ENCODE measurements at places on chromosomes 3 and 15.

DNA sequence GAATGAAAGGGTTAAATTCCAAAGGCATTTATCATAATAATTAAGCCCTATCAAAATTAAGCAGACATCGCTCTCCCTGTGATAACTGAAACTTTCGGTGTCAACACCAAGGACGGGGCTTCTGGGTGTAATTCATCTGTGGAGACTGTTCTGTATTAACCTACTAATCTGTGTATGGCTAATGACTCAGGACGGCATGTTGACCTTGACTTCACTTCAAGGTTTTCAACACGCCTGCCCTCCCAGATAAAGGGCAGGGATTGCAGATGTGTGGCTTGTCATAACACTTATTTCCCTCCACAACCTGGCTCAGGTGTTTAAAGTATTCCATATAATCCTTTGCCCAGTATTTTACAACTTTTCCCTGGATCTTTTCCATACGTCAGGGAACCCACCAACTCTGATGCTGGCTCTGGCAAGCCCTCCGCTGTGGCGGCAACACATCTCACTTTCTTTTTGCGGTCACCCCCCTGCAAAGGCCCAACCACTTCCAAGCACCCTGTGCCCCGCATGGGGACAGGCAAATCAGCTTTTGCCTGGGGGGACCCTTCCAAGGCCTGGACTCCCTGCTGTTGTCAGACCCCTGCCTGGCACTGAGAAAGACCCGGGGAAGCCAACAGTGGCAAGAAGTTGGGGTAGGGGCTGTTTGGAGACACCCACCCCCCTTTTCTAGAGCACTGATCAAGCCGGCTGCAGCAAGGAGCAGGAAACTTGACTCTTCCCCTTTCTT lies 93.2 kb upstream of the MEF2A start:
- no peak for DNase-seq

DNA sequence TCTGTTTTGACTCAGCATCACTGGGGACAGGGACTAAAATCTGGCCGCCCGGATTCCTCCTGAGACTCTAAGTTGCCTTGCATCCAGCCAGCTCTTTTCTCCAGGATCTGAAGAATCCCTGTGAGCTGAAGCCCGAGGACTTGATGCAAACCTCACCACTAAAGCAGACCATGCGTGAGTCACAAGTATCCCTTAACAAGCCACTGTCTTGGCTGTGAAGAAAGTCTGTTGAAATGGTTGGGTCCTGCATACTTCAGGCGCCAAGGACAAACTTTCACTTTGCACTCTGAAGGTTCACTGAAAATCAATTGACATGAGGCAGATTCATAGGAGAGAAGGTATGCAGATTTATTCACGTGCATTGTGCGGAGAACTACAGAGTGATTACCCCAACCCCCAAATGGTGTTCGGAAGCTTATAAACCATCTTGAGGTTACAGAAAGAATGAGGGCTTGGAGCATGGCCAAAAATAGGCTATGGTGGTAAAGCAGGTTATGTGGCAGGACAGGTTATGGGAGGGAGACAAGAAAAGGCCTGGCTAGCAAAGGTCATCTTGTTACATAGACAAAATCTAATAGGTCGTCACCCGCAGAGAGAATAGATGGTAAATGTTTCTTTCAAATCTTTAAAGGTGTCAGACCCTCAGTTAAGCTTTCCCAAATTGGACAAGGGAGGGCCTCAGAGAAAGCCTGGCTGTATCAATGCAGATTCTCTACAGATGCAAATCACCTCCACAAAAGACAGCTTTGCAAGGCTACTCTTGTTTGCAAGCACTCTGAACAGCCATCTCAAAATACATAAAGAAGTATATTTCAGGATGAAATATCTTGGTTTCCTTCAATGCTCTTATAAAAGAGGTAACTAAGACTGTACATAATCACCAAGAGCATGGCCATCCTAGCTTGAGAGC lies 126.3 kb upstream of the PLAAT1 start:
- no peak for DNase-seq

- DNase-seq: no peak
Measured at GRCh38 chr15:29596266-29596665, 226.0 kb downstream of the TJP1 start.

DNA sequence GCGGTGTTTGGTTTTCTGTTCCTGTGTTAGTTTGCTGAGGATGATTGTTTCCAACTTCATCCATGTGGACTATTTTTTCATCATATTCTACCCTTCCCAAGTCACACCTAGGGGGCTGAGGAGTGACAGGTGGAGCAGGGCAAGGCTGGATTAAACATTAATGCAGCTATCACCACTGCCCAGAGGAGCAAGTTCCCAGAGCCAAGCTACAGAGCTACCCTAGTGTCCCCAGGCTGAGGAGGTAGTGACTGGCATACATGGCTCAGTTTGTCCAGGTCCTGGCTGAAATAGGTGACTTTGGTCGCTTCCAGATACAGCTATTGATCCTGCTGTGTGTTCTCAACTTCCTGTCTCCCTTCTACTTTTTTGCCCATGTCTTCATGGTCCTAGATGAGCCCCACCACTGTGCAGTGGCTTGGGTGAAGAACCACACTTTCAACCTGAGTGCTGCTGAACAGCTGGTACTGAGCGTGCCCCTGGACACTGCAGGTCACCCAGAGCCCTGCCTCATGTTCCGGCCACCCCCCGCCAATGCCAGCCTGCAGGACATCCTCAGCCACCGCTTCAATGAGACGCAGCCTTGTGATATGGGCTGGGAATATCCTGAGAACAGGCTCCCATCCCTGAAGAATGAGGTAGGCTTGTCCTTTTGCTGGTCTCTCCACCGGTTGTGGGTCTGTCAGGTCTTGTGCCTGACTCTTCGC lies at the start of gene SLC22A13:
TSS of gene SLC22A13 (plus strand) at position 209 of the 704 bp plus-strand sequence. CDS start at position 258, 49 bp downstream.
- DNase-seq: no peak

DNA sequence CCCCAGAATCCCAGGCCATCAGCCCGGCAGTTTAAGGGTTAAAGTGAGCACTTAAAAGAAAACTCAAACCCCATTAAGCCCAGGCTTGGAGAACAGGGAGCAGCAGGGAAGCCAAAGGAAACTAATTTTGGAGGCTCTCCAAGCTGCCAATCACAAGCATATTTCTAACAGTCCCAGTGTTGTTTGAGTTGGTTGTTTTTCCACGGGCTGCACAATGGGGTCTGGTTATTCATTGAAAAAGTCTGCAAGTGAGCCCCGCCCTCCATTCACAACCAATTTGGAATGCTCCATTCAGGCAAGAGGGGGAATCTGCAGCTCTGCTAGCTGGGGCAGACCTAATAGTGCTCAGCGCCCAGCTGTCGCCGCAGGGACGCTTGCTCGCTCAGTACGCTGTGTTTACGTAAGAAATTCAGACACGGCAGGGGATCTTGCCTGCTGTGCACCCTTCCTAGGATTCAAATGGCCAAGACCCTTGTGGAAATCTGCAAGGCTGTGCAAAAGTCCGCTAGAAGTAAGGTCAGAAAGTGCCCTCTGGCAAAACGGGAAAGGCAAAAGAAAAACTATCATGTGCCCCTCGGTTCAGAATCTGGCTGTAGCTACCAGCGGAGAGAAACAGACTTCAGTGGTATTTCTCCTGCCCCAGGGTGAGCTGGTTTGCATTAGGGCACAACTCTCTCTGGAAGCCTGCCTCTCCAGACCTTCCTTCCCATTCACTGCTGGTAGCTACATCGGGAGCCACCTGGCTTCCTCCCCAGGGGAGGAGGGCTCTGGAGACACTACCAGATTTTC lies 11.0 kb downstream of the ETV5 start:
- DNase-seq: no peak

Data from activated naive CD8-positive, alpha-beta T cell treated with anti-CD3 and anti-CD28 coated beads, Interleukin-2, amount 50 U/mL, for 24 hours (primary cell).